EL (cell line): ENCODE measurements at places on chromosomes 3 and 15.
A peak's percentile ranks its signal among the peaks of the same experiment; 100 is the strongest.

GRCh38 chr15:92711457-92711831 lies 55.9 kb upstream of the FAM174B start:
- DNase-seq: no peak

DNA sequence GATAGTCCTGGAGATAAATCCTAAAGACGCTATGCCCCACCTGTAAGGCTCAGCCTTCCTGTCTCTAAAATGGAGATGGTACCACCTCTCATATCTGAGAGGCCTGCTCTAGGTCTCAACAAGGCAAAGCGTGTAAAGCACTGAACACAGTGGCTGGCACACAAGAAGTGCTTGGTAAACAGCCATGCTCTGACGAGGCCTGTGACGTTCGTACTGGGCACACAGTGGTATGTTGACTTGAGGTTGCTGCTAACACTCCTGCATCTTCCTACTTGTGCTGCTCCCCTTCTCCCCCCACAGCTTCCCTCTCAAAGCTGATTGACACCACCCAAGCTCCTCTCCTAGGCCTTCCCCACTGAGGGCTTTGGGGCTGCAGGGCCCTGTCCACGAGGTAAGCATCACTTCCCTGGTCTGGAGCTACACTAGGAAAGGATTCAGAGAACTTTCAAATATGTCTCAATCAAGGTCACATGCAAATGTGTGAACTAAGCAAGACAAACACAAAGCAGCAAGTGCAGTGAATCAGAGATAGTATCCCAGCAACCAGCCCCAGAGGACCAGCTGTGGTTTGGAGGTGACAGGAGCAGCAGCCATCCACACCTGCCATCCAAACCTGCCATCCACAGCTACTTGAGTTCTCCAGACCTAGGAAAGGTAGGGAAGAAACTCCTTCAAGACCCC lies 177.5 kb downstream of the STT3B start:
- DNase-seq: no peak

DNA sequence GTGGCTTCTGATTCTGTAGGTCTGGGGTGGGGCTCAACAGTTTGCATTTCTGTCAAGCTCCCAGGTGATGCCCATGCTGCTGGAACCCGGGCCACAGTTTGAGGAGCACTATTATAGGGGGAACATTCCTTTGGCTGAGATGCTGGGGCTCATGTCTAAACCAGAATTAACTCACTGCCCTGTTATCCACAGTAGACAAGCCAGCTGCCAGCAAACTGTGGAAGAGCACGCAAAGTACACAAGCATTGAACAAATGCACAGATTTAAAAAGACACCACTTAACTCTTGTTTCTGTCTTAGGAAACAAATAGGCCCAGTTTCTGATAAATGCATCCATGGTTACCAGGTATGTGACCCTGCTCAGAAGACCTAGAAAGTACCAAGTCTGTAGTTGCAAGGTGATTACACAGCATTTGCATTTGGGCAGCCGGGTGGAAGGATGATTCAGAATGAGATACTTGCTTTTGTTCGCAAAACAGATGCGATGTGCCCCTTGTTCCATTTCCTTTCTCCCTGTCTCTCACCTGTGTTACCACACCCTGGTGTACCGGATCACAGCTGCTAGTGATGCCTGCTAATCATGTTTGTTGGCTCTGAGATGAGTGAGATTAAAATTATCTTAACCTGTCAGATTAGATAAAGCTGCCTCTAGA lies 12.4 kb downstream of the GYG1 start:
- DNase-seq: no peak

- DNase-seq: peak; percentile 58
These were observed 140.7 kb upstream of the MEF2A start for GRCh38 chr15:99424978-99425656.

- DNase-seq: no peak
These were observed 380.3 kb upstream of the THBS1 start for GRCh38 chr15:39200586-39200985.

DNA sequence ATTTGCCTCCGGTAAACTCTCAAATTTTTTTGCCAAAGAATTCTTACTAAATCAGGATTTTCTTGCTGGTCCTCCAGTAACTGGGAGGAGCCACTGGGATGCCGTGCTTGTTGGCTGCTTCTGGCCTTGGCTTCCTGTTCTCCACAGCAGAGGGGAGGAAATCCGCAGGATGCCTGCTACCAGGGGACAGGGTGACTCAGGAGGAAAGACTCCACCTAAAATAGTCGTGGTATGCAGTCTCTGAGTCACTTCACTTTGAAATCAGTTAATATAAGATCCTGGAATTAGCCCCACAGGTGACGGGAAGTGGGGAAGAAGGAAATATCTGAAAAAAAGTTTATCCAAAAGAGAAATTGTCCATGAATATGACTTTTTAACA lies 6.5 kb upstream of the TM4SF18 start:
- DNase-seq: peak; percentile 99

DNA sequence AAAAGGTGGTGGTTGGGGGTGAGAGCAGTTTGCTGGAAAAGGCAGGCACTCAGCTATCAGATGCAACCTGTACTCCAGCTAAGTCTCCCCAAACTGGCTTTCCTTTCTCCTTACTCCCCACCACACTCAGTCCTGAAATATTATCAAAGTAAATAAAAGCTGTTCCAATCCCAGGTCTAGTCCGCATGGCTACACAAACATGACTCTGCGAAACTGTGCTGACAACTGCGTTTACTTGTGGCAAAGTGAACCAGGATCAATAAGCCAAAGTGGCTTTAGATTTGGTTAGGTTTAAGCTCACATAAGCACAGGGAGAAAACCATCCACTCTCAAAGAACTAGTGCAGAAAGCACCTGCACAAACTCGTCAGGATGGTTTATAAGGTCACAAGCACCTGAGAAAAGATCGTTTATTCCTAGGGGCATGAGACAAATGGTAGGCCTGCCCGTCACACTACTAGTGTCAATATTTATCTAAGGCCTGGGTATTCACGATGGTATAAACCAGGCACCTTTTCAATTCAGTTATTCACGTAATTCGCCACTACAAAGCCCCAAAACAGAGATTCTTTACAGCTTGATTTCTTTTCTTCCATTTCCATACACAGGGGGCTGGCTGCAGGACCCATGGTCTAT lies 25.3 kb downstream of the LRIG1 start:
- no peak for DNase-seq

GRCh38 chr3:65664931-65665330 lies 373.8 kb downstream of the MAGI1 start:
- no peak for DNase-seq

DNA sequence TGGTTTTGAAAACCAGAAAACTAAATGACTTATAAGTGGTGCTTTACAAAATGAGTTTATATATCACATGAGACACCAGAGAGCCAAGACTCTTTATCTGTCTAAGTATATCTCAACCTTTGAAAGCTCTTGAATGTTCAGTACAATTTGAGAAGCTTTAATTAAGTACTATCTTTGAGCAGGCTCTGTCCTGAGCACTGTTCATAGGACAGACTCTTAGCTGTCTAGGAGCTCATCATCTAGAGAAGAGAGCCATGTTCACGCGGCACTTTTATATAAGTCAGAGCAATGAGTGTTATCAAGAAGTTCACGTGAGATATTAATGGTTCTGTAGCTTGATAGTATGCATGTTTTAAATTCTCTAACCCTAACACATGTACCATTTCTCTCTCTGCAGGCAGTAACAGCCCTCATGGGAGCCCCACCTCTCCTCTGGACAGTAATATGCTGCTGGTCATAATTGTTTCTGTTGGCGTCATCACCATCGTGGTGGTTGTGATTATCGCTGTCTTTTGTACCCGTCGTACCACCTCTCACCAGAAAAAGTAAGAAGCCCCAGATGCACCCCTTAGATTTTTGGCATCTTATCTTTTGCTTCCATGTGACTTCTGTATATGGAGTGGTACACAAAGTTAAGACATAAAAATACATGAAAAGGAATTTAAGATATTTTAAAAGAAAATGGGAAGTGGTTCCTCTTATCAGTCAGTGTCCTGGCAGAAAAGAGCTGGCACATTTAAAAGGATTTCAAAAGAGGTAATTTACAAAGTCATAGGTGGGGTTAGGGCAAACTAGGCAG lies 86.0 kb downstream of the HCN4 start:
- no peak for DNase-seq

DNA sequence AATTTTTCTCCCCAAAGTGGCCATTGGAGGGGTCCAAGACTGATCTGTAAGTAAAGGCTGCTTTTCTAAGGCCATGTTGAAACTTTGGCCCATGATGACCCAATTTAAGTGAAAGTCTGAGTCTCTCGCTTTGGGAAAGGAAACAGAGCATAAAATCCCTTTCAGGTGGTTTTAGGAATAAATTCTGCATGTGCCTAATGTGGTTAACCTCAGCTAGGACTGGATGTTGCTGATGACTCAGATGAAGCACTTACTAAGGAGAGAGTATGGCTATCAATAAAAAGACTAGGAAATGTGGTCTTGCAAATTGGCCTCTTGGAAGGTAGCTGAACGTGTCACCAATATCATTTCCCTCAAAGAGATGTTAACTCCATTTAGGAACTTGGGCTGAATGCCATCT lies 458.5 kb downstream of the AGBL1 start:
- no peak for DNase-seq

GRCh38 chr3:129323651-129324294 lies 45.1 kb downstream of the HMCES start:
- DNase-seq: no peak

- DNase-seq: no peak
These were observed 213.7 kb upstream of the P2RY1 start for GRCh38 chr3:152621006-152621868.

GRCh38 chr15:31478702-31479221 lies 152.1 kb downstream of the KLF13 start:
- DNase-seq: no peak

DNA sequence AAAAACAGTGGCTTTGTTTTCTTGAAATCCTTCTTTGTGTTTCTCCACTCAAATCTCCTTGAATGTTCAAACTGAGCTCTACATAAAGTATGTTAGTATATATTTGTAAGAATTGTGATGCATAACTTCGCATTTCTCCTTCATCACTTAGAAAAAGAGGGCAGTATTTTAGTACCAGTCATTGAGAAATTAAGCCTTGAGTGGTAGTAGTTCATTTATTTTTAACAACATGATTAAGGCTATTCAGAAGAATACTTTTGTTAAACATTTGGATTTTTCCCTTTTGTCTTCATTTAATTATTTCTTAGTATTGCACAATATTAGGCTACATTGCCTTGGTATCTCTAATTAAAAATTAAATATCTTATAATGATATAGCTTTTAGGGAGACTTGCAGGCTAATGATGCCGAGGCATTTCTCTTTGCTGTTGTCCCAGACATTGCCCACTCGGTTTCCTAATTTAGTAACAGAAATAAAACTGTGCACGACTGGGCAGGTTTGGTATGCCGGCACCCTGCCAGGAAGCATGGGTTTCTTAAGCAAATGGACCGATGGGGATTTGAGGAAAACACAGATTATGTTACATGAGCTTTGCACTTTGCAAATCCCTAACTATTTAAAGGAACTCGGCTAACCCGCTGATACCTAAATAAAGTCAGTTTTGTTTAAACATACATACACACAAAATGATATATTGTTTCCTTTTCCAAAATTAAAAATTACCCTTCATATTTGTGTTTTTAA lies 54.7 kb downstream of the LRRC28 start:
- DNase-seq: peak; percentile 44

DNA sequence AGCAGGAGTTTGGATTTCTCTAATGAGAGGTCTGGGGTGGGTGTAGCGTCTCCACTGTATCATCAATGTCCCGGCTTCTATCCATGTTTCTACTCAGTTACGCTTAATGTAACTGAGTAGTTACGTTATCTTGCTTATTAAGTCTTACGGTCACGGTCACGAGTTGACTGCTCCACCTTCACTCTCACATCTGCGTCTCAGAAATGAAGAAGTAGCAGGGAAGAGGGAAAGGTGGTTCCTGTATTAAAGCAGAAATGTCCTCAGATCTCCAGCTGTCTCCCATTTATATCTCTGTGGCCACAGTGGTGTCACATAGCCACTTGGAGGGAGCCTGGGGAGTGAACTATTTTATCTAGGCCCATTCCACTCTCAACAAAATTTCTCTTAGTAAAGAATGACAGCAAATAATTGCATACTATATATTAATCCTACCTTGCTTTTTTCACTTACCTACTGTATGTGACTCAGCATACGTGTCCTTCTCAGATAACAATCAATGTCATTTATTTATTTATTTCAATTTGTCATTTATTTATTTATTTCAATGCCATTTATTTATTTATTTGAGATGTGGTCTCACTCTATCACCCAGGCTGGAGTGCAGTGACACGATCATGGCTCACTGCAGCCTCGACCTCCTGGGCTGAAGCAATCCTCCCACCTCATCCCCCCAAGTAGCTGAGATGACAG lies 39.7 kb upstream of the RNU6-1 start:
- no peak for DNase-seq

- no peak for DNase-seq
These were observed 47.0 kb downstream of the OXNAD1 start for GRCh38 chr3:16311960-16312451.

DNA sequence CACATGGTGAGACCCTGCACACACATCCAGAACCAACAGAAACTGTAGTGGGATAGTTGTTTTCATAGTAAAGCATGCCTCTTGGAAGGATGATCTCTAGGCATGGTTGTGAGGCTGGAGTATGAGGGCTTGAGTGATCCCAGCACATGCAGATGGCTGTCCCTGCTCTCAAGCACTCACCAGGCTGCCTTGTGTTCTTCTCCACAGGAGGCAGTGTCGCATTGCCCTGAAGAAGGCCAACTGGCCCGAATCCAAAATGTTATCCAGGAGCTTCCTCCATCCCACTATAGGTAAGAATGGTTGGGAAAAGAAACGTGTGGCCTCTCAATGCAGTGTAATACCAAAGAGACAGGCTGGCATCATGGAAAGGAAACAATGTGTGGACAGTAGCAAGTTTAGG lies 82.7 kb downstream of the TMEM39A start:
- peak; percentile 4 for DNase-seq

GRCh38 chr3:100005665-100006393 lies 108.5 kb downstream of the FILIP1L start:
- no peak for DNase-seq

DNA sequence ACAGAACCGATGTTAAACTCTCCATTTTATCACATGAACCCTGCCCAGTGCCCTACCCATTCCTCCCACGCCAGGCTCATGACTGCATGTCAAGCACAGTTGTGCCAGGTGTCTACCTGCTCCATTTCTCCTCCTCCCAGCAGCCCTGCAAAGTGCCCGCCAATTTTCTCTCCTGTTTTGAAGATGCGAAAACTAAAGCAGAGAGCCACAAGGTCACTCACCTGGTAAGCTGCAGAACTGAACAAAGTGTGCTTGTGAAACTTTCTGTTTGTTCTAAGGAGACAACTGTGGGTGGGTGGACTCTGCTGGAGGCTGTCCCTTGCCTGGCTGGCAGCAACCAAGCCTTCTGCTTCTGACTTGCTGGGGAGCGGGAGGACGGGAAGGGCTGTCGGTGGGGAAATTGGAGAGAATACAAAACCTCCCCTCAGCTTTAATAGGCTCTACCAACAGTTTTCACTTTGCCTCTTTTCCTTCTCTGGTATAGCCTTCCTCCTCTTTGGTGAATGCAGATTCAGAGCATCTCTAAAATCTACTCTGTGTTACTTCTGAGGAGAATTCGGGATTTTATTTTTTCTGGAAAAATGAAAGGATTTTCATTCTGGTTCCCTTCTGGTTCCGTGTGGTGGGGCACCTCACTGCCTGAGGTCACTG lies 23.0 kb downstream of the LIMD1 start:
- no peak for DNase-seq

GRCh38 chr15:73161546-73161945 lies 109.3 kb downstream of the NEO1 start:
- no peak for DNase-seq

- no peak for DNase-seq
These were observed 288.8 kb downstream of the ZBTB20 start for GRCh38 chr3:114858329-114858728.

GRCh38 chr3:158095111-158095813 lies 11.0 kb downstream of the SHOX2 start:
- no peak for DNase-seq
